Endothelial cell (in vitro differentiated cells): ENCODE measurements at places on chromosomes 12 and 14.

GRCh38 chr14:101825797-101826196 is 64.3 kb downstream of the PPP2R5C start:
- no peak for DNase-seq

DNA sequence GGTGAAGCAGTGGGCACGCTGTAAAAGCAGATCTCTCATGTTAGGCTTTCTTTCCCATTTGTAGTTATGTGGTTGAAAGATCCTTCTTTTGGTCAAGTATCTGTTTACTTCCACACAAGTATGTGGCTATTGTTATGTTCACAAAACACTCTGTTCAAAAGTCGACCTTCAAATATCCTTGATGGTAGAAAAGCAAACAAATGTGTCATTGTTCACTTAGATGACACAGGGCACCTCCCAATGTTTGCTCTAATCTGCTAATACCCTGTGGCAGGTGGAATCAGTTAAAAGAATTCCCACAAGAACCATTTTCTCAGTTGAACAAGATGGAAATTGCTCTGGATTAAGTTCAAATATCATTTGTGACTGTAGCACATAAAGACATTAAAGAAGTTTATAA is 43.6 kb upstream of the NAA30 start:
- DNase-seq = no peak

DNA sequence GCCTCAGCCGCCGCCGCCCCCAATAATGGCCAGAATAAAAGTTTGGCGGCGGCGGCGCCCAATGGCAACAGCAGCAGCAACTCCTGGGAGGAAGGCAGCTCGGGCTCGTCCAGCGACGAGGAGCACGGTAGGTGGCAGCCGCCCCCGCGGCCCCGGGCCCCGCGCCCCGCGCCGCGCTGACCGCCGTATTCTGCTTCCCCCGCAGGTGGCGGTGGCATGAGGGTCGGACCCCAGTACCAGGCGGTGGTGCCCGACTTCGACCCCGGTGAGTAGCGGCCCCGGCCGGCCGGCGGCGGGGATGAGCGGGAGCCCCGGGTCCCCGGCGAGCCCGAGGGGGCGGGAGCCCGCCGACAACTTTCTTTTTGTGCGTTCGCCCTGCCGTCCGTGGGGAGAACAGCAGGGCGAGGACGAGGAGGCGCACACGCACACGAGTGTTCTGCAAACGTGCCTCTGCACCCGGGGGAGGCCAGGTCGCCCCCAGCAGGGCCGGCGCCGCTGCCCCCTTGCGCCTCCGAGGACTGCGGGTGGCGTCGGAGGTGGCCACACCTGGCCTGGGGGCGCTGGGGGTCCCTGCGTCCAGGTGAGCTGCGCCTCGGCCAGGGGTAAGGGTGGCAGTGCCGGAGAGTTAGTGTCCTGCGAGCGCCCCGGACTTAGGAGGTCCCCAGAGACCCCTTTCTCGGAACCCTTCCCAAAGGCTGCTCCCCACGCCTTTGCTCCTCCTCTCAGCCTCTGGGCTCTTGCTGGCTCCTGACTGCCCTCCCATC is 794 bp downstream of the RCOR1 start:
- peak; percentile 48 for DNase-seq

DNA sequence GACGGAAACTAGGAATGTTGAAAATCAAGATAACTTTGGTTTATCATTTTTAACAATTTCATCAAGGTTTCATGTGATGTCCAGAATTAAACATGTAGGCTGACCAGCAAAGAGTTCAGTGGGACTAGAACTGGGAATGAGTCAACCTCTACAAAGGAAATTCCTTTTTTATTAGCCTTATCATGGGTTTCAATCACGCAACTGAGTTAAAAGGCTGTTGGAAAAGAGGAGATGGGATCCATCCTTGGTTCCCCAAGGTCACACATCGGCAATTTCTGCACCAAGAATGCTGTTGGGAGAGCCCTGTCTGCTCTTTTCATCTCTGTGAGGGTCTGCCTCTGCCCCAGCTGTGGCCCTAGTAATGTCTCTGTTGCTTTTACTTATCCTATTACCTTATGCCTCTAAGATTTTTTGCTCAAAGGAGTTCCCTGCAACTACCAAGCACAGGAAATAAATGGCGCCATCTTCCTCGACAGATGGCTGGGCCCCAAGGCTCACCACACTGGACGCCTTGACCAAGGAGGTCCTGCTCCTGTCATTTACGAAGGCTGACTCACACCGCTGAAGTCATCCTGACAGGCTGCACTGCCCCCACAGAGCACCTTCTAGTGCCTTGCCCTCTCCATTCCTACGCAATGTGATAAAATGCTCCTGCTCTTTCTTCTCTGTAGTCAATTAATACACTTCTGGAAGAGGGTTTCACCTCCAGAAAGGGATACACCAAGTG is 367.4 kb downstream of the GXYLT1 start:
- DNase-seq = no peak

DNA sequence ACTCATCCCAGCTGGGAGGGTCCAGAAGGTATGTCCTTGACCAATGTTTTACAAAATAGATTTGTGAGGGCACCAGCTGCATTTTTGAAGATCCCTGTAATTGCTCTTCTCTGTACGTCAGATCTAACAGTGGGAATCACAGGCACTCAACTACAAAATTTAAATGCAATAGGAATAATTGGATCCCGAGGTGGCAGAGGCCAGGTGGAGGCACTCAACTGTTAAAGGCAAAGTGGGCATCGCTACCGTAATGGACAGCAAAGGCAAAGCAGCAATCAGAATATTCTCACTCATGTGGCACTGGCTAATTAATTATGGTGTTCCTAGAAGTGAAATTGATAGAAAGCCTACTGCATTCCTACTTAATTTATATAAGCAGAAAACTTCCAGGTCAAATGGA is 27.9 kb upstream of the PSMC1 start:
- no peak for DNase-seq

- DNase-seq = no peak
Observed at GRCh38 chr12:109701064-109701463, 12.6 kb upstream of the FAM222A start.

DNA sequence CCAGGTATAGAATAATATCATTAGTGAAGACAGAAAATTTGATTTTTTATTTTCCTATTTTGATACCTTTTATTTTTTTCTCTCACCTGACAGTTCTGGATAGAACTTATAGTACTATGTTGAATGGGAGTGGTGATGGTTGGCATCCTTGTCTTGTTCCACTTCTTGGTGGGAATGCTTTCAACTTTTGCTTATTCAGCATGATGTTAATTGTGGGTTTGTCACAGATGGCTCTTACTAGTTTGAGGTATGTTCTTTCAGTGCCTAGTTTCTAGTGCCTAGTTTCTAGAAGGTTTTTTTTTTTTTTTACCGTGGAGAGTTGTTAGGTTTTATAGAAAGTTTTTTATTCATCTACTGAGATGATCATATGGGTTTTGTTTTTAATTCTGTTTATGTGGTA is 516.3 kb upstream of the NOVA1 start:
- no peak for DNase-seq

DNA sequence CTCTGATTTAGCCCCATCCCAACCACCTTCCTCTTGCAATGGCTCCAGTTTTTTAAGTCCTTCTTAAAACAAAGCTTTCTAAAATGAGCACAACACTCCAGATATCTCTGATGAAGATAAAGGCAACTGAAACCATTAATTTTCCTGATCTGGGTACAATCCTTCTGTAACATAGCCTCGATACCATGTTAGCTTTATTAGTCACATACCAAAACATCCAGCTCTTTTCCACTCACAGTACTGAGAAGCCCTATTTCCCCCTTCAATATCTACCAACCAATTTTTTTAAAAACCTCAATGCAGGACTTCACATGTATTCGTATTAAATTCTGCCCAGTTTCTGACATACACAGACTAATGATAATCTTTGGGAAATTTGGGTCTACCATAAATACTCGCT is 105.9 kb downstream of the MED13L start:
- no peak for DNase-seq

- DNase-seq = no peak
Observed at GRCh38 chr12:1384910-1385309, 209.5 kb downstream of the FBXL14 start.

DNA sequence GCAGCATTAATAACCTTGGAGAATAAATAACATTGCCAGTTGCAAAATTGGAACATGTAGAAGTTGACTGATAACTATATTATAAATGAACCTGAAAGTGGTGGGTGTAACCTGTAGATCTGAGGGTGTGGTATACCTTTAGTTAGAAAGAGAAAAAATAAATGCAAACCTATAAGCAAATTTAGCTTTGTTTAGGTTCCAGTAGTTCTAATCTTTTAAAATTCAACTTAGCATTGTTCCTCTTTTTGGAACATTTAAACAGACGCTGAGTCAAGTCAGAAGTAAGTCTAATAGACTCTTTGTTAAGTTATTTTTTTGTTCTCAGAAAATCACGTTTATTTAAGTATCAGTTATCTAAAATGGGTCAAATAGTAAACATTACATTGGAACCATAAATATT is 120.0 kb downstream of the DNAI7 start:
- no peak for DNase-seq
